AG20443 (cell line): ENCODE measurements at places on chromosomes 7 and 10.

DNA sequence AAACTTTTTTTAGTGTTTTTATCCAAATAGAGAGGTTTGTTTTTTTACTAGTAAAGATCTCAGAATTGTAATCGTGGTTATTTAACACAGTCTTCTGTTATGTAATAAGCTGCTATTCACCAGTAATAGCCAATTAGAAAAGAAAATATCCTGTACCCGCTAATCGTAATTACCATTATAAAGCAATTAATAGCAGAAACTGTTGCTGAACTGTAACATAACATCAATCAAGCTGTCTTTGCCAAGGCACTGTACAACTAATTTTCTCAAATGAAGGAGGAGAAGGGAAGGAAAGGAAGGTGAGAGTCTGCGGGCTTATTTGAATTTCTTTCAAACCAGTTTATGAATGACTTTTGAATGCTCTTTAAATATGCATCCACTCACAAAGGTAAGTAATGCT, 9.3 kb downstream of the ZNF277 start:
- no peak for DNase-seq

GRCh38 chr7:51973071-51973470, 656.5 kb upstream of the COBL start:
- DNase-seq: no peak

DNA sequence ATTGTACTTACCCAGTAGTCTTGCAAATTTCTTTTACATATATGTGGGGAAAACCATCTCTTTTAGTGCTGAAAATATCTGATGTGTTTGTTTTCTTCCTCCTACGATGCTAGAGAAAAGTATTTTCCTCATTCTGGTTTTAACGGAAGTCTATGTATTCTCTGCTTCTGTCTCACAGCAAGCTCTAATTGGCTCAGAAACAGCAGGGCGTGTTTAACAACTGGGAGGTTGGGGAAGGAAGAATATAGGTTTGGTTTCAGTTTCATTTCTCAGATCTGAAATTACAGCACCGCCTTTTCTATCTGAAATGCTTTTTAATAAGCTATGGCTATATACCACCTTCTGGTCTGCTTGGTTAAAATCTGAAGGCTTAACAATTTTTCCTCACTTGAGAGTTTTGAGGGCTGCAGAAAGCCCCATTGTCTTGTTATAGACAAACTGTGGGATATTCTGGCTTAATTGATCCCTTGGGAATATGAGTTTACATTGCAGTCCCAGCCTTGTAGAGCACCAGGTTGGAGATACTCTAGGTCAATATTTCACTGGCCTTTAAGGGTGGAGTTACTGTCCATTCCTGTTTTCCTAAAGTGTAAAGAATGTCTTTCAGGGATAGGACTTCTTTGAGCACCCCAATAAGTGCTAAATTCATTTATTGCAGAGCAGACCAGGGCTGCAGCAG, at the start of gene SAMD9:
TSS of gene SAMD9 (minus strand) at position 128 of the 679 bp plus-strand sequence. CDS start 11,882 bp downstream, outside the sequence.
- peak; percentile 82 for DNase-seq

- no peak for DNase-seq
These were observed 79.7 kb downstream of the FOXL3 start for GRCh38 chr7:369476-370258.

DNA sequence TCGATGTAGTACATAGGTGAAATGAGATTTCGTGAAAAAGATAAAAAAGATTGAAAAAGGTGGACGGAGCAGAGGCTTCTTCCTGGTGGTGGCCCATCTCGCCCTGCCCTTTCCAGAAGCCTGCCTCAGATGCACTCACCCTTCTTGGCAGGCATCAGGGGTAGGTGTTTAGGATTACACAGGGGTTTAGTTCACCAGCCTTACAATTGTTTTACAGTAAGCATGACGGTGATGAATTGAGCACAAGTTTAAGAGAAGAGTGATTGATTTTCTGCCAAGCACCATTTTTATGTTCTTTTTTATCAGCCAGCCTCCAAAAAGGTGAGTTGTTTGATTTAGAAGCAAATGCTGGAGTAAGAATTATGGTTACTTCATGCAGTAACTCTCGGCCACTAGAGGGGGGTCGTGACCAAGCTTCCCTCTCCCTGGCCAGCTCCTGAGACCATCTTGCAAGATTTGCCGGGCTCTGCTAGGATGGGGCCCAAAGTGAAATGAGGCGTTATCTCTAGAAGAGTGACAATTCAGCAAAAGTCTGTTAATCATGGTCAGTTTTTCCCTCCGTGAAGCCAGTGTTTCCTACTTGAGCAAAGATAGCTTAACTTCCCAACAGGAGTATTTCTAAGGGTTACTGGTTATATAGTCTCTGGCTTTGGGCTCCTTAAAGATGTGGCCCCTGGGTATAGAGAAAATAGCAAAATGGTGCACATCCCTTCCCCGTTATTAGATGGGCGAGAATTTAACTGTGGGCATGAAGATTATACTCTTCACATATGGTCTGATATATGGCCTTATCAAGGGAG, 228.8 kb downstream of the BMPER start:
- peak; percentile 79 for DNase-seq
